ENCODE measurements at places on chromosomes 1 and 21. TPM values are rescaled to one million over a fixed set of nuclear protein-coding genes. Genes with fewer than 3 reads are reported as not detected.
A peak's percentile ranks its signal among the peaks of the same experiment; 100 is the strongest.

GRCh38 chr1:52641307-52641706 is 8.3 kb downstream of the SHISAL2A start:
- no peak overlapping the region for H3K4me3 ChIP-seq
- H3K4me1 ChIP-seq, result peaks cover 10% of the 10 kb centered on the region
- H3K27me3 ChIP-seq, result peaks cover 4% of the 10 kb centered on the region

GRCh38 chr1:224061436-224061835 is 52.5 kb upstream of the FBXO28 start:
- no peaks in the 10 kb centered on the region for H3K36me3 ChIP-seq
- no peaks in the 10 kb centered on the region for H3K27me3 ChIP-seq
- no peak overlapping the region for H3K4me3 ChIP-seq
- H3K4me1 ChIP-seq, result peaks cover 16% of the 10 kb centered on the region
- DNase-seq, result no peak

Gene UBXN10
- total RNA-seq, result 0.76 TPM

- no peak for DNase-seq
- H3K4me3 ChIP-seq, result no peak overlapping the region
- H3K4me1 ChIP-seq, result peaks cover 2% of the 10 kb centered on the region
- no peaks in the 10 kb centered on the region for H3K27me3 ChIP-seq
- H3K27ac ChIP-seq, result no peak overlapping the region
Measured at GRCh38 chr1:199123615-199124014, 484.8 kb downstream of the PTPRC start.

DNA sequence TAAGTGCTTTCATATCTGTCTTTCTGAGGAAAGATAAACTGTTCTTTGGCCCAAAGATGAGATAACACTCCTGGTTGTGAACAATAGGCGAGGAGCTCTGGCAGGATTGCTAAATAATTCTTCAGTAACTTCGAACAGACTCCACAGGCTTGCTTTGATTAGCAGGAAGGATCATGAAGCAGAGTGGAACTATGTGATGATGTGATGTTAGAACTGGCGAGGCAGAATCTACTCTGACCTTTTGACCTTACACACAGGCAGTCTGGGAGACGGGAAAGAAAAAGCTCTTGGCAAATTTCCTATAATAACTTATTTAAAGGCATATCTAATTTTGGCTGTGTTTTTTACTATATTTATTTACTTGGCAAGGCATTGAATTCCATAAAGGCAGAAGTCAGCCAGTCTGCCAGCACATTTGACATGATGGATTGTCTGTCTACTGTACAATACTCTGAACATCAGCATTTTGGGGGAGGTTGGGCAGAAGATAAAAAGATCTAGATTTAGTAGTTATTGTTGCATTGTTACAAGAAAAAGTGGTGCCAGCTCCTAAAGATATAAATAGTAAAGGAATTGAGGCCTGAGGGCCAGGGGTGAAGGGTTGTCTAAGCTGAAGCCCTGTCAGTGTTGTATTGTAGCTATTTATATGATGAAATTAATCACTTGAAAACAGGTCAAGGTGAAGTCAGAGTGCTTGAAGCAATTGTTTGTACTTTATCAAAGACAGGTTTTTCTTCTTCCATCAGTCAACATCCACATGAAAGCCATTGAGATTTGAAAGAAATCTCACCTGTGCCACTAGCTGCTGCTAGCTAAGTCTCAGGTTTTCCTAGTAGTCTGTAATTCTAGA is 708.8 kb downstream of the LTN1 start:
- no peak overlapping the region for H3K4me3 ChIP-seq
- DNase-seq, result no peak
- H3K27me3 ChIP-seq, result no peaks in the 10 kb centered on the region
- H3K4me1 ChIP-seq, result peaks cover 31% of the 10 kb centered on the region
- H3K36me3 ChIP-seq, result peaks cover 3% of the 10 kb centered on the region

GRCh38 chr1:241156231-241156965 is 200.6 kb downstream of the RGS7 start:
- H3K36me3 ChIP-seq, result peaks cover 8% of the 10 kb centered on the region
- H3K27ac ChIP-seq, result no peak overlapping the region
- no peak overlapping the region for H3K4me3 ChIP-seq
- no peaks in the 10 kb centered on the region for H3K27me3 ChIP-seq
- peaks cover 9% of the 10 kb centered on the region for H3K4me1 ChIP-seq
- no peak for DNase-seq

DNA sequence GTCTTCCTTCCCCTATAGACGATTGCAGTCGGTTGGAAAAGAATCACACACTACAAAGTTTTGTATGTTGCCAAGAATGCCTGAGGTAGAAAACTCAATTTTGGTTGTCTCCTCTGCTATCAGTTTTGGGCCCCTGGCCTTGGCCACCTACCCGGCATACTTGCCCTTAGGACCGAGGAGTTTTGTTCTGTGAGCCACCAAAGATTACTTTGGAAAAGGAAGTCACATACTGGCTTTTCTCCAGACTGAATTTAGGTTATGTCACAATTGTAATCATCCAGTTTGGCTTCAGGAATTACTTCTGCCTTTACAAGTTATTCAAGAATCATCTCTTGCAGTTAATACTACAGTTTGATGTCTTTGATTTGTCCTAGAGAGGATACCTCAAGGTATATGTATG is 71.4 kb downstream of the RGL1 start:
- no peaks in the 10 kb centered on the region for H3K36me3 ChIP-seq
- no peak overlapping the region for H3K4me3 ChIP-seq
- DNase-seq, result no peak
- no peak overlapping the region for H3K27ac ChIP-seq
- H3K4me1 ChIP-seq, result peaks cover 47% of the 10 kb centered on the region
- no peaks in the 10 kb centered on the region for H3K27me3 ChIP-seq

DNA sequence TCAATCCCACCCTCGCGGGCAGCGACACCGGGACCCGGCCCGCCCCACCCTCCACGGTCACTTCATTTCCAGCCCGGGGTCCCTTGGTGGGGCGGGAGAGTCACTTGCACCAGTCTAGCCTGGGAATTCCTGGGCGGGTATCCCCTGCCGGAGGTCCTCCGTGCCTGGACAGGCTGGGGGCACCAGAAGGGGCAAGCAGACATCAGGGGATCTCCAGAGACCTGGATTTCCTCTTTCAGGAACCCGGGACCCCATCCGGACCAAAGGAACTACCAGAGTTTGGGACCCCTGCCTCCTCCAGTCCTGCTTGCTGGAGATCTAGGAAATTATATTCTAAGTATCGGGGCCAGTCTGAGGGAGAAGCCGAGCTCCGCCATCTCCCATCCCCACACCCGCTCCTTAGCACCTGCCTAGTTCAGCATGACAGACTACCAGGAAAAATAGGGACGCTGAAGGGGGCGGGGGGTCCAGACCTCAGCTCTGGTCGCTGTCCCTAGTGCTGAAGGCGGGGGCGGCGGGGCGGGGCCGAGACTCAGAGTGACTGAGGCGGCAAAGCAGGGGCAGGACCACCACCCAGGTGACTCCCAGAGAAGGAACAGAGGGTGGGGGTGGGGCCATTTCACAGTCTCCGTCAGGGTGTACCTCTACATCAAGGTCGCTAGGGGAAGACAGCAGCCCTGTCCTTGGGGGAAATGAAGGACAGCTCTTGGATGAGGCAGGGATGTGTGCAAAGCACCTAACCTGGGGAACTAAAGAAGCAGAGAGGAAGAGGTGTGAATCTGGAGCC is 832 bp downstream of the HCN3 start:
- peak overlapping the region; percentile 68 for H3K4me3 ChIP-seq
- peaks cover 26% of the 10 kb centered on the region for H3K4me1 ChIP-seq
- peaks cover 18% of the 10 kb centered on the region for H3K27me3 ChIP-seq
- DNase-seq, result peak; percentile 98
- peaks cover 7% of the 10 kb centered on the region for H3K36me3 ChIP-seq

DNA sequence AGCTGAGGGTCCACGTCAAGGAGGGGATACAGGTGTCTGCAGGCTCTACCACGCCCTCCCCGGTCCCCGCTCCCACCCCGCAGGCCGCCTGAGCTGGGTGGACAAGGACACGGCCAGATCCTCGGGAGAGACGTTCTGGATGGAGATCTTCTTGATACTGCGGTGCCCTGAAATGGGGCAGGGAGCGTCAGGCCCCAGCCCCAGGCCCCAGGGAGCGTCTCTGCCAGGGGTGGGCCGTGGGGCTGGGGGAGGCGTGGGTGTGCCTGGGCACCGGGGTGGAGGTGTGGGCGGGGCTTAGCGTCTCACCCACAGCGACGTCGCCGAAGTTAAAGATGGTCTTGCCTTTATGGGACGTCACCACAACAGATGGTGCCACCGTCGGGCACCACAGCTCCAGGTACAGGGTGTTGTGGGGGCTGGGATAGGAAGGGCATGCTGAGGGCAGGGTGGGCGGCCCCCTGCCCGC is 7.3 kb upstream of the TMEM52 start:
- no peaks in the 10 kb centered on the region for H3K4me1 ChIP-seq
- no peak overlapping the region for H3K4me3 ChIP-seq
- no peak overlapping the region for H3K27ac ChIP-seq
- no peaks in the 10 kb centered on the region for H3K36me3 ChIP-seq
- H3K27me3 ChIP-seq, result no peaks in the 10 kb centered on the region
- DNase-seq, result no peak

GRCh38 chr1:211580303-211580687 is 1.3 kb upstream of the SLC30A1 start:
- H3K27me3 ChIP-seq, result no peaks in the 10 kb centered on the region
- no peak overlapping the region for H3K27ac ChIP-seq
- H3K36me3 ChIP-seq, result peaks cover 11% of the 10 kb centered on the region

- DNase-seq, result no peak
- H3K4me1 ChIP-seq, result peaks cover 58% of the 10 kb centered on the region
- no peak overlapping the region for H3K4me3 ChIP-seq
Measured at GRCh38 chr1:160652924-160653619, 6.2 kb upstream of the SLAMF1 start.

- H3K27me3 ChIP-seq, result no peaks in the 10 kb centered on the region
- H3K27ac ChIP-seq, result no peak overlapping the region
- H3K4me1 ChIP-seq, result 0 out of 2 replicates have a peak, but pooled peaks cover 3% of the 10 kb centered on the region
- H3K36me3 ChIP-seq, result no peaks in the 10 kb centered on the region
- DNase-seq, result no peak
- H3K4me3 ChIP-seq, result no peak overlapping the region
Measured at GRCh38 chr1:22736501-22737080, 26.0 kb downstream of the EPHB2 start.

DNA sequence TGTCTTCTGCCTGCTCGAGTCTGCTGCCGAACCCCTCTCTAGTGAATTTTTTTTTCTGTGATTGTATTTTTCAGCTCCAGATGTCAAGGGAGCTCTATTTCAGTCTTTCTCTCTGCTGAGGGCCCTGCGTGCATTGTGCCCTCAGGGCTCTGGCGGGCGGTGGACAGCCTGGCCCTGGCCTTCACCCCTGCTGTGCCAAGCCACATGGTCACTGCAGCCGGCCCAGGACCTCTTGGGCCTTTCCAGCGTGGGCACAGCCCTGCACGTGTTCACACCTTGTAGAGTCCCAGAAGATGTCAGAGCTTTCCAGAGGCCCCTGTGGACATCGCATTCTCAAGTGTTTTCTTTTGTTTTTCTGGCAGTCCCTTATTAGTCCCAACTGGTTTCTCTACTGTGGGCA is 55.7 kb downstream of the PCNT start:
- no peaks in the 10 kb centered on the region for H3K27me3 ChIP-seq
- no peak for DNase-seq
- H3K4me1 ChIP-seq, result peaks cover 28% of the 10 kb centered on the region
- peaks cover 34% of the 10 kb centered on the region for H3K36me3 ChIP-seq

DNA sequence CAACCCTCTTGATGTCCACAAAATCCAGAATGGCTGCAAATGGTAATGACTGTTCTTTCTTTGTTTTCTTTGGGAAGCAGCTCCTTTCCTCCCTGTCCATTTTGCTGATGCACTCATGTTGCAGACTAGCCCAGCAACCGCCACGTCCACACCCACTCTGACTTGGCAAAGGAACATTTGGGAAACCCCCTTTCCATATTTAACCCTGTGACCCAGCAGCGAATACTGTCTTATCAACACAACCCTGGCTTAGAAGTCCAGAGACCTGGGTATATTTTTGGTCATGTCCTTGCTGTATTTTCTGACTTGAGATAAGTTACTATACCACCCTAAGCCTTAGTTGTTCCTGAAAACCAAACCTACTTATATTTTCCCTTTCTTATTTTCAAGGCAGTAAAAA is 18.1 kb upstream of the SHE start:
- no peaks in the 10 kb centered on the region for H3K36me3 ChIP-seq
- no peak for DNase-seq
- H3K4me3 ChIP-seq, result no peak overlapping the region
- no peak overlapping the region for H3K27ac ChIP-seq
- 0 out of 2 replicates have a peak, but pooled peaks cover 3% of the 10 kb centered on the region for H3K4me1 ChIP-seq

- H3K27ac ChIP-seq, result peak overlapping the region; percentile 6
- DNase-seq, result no peak
- peaks cover 5% of the 10 kb centered on the region for H3K27me3 ChIP-seq
- peaks cover 40% of the 10 kb centered on the region for H3K4me1 ChIP-seq
- peaks cover 23% of the 10 kb centered on the region for H3K36me3 ChIP-seq
- no peak overlapping the region for H3K4me3 ChIP-seq
Measured at GRCh38 chr1:229086686-229087085, 184.2 kb upstream of the RAB4A start.

- no peaks in the 10 kb centered on the region for H3K36me3 ChIP-seq
- DNase-seq, result peak; percentile 31
- peaks cover 19% of the 10 kb centered on the region for H3K27me3 ChIP-seq
- peaks cover 60% of the 10 kb centered on the region for H3K4me1 ChIP-seq
- H3K27ac ChIP-seq, result peak overlapping the region; percentile 71
- H3K4me3 ChIP-seq, result peak overlapping the region; percentile 34
Measured at GRCh38 chr1:182662121-182662890, 22.1 kb downstream of the RGS8 start.

DNA sequence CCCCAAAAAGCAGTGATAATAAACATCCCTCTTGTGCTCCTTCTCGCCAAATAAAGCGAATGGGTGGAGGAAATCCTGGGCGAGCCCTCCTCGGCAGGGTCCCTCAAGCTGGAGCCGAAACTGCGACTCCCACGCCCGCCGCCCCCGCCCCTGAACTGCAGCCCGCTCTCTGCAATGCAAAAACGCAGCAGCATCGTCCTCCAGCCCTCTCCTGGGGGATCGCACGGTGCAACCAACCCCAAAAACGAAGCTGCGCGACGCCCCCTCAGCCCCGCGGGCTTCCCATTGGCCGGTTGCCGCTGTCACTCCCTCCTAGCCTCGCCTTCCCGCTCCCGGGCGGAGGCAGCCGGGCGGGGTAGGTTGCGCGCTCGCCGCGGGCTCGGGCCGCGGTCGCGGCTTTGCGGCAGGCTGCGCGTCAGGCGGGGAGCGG is at the start of gene TMCC2:
Gene TMCC2, plus strand, starts transcription at position 363 of the 430 bp plus-strand sequence. CDS start 619 bp downstream, outside the sequence.
- peaks cover 34% of the 10 kb centered on the region for H3K4me1 ChIP-seq
- no peaks in the 10 kb centered on the region for H3K36me3 ChIP-seq
- H3K4me3 ChIP-seq, result peak within 1 kb of the TSS; percentile 82
- DNase-seq, result peak; percentile 97

GRCh38 chr1:32977546-32978087 is 13.0 kb upstream of the RNF19B start:
- DNase-seq, result no peak
- no peak overlapping the region for H3K27ac ChIP-seq
- H3K4me1 ChIP-seq, result peaks cover 36% of the 10 kb centered on the region
- H3K4me3 ChIP-seq, result no peak overlapping the region

Gene C4BPB
- total RNA-seq, result 0.30 TPM

- no peak for DNase-seq
- H3K4me1 ChIP-seq, result peaks cover 37% of the 10 kb centered on the region
- H3K27ac ChIP-seq, result 0 out of 2 replicates have a peak overlapping the region, but pooled peaks have one; percentile 16
- no peak overlapping the region for H3K4me3 ChIP-seq
Measured at GRCh38 chr1:24702511-24703293, 42.5 kb upstream of the CLIC4 start.

All from WTC11 (cell line).